ENCODE measurements at places on chromosomes 1 and 21.
A peak's percentile ranks its signal among the peaks of the same experiment; 100 is the strongest.

- no peak for DNase-seq
These were observed 16.9 kb upstream of the IFNGR2 start for GRCh38 chr21:33386222-33386784.

GRCh38 chr1:171160639-171161354 lies 24.3 kb upstream of the FMO2 start:
- DNase-seq = no peak

GRCh38 chr1:235397733-235398132 lies 30.5 kb downstream of the TBCE start:
- DNase-seq = no peak

GRCh38 chr1:47618830-47619229 lies 181.0 kb downstream of the FOXD2 start:
- DNase-seq = no peak

- peak; percentile 84 for DNase-seq
These were observed 37.4 kb downstream of the RASSF5 start for GRCh38 chr1:206544562-206545257.

- DNase-seq = no peak
These were observed 58.0 kb upstream of the SGIP1 start for GRCh38 chr1:66475940-66476339.

DNA sequence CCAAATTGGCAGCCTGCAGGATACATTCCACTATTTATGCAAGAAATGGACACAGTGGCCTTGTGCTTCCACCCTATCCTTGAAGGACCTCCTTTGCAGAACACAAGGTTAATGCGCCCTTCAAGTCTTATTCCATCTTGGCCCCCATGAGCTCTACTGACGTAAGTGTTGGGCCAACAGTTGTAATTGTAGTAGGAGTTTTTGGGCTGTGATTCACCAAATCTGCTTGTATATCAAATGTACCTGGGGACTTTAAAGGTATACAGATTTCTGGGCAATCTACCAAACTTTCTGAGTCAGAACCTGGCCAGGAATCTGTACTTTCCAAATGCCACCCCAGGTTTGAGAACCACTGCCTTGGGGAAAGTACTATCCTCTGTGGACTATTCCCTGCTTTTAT lies 100.9 kb upstream of the MARK1 start:
- DNase-seq = no peak

GRCh38 chr1:229318056-229318455 lies 24.8 kb downstream of the CCSAP start:
- no peak for DNase-seq

- DNase-seq = no peak
These were observed 3.4 kb upstream of the EEIG2 start for GRCh38 chr1:108556499-108556898.

DNA sequence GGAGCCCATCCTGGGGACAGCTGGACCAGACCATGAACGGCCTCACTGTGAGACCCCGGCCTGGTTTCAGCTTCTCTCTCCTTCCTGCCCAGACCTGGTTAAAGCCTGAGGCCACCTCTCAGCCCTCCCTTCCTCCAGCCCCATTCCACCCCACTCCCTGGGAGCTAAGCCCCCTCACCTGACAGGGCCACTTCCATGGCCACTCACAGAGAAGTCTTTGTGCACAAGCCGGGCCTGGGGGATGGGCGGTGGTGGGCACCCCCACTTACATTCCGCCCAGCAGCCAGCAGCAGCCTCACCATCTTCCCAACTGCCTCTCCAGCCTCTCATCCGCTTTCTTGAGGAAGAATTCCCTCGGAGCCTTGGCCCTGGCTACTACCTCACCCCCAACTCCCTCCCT lies 40.4 kb downstream of the RHBG start:
- DNase-seq = no peak

GRCh38 chr1:183231545-183231944 lies 45.5 kb downstream of the LAMC2 start:
- DNase-seq = no peak

DNA sequence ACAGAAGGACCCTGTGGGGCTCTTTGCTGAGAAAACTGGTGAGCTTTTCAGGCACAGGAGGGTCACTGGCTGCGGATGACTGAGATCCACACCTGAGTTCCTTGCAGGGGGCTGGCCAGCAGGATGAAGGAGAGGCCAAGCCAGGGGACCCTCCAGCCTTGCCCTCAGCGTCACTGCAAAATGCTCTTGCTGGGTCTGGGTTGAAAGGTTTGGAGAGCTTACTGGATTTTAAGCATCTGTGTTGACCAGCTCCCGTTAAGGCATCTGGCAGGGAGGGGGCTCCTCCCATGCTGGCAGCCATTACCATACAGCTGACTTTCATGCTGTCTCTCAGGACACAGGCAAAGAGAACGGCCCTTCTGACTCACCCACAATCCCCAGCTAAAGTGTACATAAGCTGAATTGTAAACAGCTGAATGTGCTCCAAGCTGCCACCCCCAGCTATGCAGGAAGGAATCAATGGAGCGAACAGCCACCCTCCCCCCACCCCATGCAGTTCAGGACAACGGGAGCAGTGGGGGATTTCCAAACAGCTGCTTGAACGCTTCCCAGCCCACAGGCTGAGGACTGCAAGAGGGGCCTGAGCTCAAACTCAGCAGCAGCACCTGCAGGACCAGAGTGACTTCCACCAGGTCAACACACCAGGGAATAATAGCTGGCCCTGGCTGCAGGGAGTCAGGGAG lies 21.3 kb upstream of the A3GALT2 start:
- no peak for DNase-seq

- no peak for DNase-seq
These were observed 23.9 kb downstream of the GPR161 start for GRCh38 chr1:168112673-168113305.

- DNase-seq = no peak
These were observed 7.6 kb upstream of the ERG start for GRCh38 chr21:38505654-38506523.

DNA sequence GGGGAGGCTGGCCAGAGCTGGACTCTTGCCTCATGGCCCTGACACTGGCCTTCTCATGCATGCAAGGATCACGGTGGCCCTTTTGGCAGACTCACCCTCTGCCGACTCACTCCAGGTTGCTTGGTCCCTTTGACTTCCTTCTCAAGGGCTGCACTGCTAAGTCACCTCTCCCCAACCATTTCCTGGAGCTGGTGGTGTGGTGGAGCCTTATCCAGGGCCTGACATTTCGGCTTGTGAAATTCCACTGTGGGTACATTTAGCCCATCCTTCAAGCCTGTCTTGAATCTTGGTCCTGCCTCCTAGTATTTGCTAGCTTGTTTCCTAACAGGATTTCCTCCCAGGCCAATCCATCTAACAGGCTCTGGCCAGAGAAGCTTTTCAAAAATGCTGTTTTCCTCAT lies 52.6 kb upstream of the JUN start:
- no peak for DNase-seq

DNA sequence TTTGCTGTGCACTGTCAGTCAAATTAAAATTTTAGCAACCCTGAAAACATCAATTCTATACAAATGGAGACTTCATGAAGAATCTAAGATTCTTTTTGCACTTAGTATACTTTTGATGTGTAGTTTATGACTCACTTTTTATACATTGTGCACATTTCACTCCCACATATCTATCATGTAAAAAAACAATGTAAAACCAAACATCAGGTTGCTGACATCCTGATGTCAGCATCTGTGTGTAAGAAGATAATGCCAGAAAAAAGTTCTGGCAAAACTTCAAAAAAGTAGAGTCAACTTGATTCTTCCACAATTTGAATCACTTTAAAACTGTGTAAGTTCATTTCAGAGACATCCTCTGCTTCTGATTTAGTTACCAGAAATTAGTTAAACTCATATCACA lies 115.7 kb downstream of the CENPF start:
- no peak for DNase-seq

GRCh38 chr1:156200044-156200443 lies 6.1 kb downstream of the SLC25A44 start:
- no peak for DNase-seq

DNA sequence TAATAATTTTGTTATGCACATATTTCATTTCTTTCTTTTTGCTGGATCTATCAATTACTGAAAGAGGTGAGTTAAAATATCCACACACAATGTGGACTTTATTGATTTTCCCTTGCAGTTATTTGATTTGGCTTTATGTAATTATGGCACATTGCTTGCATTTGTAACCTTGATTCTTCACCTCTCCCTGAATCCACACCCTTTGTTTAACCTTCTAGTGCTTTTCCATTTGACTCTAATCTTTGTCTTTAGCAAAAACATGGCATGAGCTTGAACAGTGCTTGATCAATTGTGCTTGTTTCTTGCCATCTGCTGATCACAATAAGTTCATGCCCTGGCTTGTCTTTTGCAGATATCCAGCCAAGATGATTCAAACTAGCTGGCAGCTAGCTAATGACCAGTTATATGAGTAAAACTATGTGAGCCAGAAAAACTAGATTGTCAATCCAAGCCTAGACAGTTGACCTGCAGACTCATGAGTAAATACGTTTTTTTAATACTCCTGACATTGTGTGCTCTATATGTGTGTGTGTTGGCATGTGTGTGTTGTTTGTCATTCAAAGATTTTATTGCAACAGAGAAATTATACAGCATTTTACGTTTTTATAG lies 899.2 kb downstream of the NCAM2 start:
- DNase-seq = no peak

DNA sequence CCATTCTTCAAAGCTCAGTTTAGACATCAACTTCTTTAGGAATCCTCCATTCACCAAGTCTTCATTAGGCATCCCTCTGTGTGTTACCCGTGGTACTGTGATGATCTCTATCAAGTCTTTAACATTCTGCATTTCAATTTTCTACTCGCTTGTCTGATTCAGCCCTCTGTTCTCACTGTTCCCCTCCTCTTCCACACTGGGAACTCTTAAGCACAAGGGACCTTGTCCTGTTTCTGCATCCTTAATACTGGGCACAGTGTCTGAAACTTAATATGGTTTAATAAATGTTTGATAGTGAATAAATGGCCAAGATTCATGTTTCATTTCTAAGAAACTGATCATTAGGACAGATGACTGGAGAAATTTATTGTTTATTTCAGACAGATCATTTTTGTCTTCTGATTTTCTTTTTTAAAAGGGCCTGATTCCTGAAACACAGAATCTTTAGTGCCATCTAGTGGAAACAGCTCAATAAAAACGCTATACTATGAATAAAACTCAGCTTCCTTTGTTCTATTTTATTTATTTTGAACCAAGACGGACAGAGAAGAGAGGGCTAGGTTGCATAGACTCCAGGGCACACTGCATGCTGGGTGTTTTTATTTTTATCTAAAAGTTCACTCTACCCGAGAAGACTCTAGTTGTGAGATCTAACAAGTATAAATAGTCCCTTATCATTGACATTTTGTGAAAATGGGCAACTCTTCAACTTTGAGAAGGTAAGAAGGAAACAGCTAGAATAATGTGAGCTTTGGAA lies 7.0 kb upstream of the TRIM45 start:
- DNase-seq = peak; percentile 32

GRCh38 chr1:9714257-9714718 lies 62.8 kb downstream of the PIK3CD start:
- DNase-seq = peak; percentile 67

DNA sequence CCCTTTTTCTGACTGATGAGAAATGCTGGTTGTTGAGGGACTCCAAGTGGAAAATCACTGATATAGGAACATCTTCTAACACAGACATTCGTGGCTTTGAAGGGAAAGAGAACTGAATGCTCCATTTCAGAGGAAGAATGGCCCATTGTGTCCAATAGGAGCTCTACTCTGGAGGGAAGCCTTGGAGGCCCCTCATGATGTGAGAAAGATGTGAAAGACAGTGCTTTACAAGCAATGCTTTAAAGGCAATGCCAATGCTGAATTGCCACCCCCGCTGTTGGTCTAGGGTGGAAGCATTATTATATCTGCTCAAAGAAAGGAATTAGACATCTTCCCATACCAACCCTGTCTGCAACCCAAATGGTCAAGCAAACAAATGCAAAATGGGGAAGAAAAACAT lies 13.7 kb downstream of the NMNAT2 start:
- no peak for DNase-seq

DNA sequence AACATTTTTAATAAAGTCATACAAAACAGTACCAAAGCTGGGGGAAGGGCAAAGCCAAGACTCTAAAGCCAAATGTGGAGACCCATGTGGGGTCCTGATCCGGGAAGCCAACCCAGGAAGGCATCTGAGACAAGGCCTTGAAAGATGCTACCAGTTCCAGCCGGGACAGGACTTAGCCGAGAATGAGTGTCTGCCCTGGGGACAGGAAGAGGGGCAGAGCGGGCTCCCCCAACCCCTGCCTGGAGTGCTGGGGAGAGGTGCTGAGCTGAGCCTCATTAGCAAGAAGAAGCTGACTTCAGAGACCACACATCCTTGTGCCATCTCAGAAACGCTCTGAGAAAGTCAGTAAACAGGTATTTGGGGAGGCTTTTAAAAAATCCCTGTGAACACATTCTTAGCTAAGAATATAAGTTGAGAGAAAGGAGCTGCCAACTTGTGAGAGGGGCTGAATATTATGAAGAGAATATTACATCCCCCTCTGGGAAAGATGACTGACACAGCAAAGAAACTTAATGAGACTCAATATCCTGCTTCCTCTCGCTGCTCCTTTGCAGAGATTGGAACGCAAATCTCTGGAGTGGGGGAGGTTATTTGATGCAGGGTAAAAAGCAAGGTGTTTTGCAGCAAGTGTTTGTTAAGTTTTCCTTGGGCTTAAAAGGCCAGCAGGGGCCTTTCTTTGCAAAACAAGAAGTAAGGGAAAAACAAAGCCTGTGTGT lies 103.3 kb upstream of the KCND3 start:
- DNase-seq = no peak

DNA sequence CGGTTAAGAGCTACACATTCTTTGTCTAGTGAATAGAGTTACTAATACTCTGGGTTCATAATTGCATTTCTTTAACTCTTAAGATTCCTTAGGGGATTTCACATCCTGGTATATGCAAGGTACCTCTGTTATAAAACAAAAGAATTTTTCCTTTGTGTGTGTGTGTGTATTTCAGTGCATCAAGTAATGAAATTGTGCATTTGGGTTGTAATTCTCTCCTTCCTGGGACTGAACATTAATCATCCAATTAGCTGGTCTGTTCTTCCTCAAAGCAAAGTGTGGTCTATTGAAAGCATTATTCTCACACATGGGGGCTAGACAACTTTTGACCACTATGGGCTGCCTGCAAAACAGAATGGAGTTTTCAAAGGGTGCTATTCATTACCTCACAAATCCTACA lies 74.0 kb downstream of the ZC3H11B start:
- no peak for DNase-seq

- DNase-seq = no peak
These were observed 14.6 kb upstream of the SPSB1 start for GRCh38 chr1:9278116-9278515.

- DNase-seq = no peak
These were observed 537.7 kb downstream of the BRINP3 start for GRCh38 chr1:189939967-189940366.

DNA sequence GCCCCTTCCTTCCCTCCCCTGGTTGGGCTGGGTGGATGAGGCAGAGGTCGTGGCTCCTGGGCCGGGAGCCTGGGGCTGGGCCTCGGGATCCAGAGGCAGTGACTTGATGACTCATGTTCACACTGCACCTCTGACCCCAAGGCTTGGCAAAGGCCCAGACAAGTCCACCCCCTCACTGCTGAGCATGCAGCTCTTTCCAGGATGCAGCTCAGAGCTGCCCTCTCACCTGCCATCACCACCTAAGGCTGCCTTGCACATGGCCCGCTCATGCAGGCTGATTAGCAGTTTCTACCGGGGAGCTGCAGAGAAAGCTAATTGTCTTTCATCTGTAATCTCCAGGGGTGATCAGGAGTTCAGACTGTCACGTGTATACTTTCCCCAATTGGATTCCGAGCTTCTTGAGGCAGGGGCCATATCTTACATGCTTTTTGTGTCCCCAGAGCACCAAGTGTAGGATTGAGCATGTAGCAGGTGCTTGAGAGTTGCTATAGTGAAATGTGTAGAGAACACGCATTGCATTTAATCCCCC lies 62.1 kb downstream of the LRRN2 start:
- DNase-seq = no peak

GRCh38 chr1:157004806-157005205 lies 40.7 kb downstream of the ARHGEF11 start:
- DNase-seq = no peak
